H54 (cell line): ENCODE measurements at places on chromosomes 3 and 15.

GRCh38 chr3:110620118-110620517 is 451.5 kb upstream of the NECTIN3 start:
- no peak for DNase-seq

DNA sequence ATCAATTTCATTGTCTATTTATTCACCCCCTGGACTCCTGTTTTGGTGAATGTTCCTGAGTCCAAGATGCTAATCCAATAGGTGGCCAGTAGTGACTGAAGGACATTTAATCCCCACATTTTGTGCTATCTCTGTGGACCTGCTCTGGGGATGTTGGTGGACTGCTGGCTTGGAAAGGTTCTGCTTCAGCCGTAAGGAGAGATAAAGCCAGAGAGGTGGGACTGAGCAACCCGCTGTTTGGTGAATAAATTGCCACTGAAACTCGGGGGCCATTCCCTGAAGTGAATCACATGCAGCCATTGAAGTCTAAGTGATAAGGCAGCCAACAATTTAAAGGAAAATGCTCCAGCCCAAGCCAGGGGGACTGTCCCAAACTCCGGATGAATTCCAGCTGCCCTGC is 1.6 kb upstream of the ABHD6 start:
- DNase-seq: no peak

GRCh38 chr3:160012108-160012507 is 23.5 kb downstream of the IL12A start:
- no peak for DNase-seq

GRCh38 chr15:49495993-49496753 is 73.1 kb downstream of the FGF7 start:
- DNase-seq: no peak

GRCh38 chr15:39581242-39581792 is 438 bp downstream of the THBS1 start:
- no peak for DNase-seq

- DNase-seq: no peak
Measured at GRCh38 chr3:192841428-192841827, 76.2 kb downstream of the MB21D2 start.

DNA sequence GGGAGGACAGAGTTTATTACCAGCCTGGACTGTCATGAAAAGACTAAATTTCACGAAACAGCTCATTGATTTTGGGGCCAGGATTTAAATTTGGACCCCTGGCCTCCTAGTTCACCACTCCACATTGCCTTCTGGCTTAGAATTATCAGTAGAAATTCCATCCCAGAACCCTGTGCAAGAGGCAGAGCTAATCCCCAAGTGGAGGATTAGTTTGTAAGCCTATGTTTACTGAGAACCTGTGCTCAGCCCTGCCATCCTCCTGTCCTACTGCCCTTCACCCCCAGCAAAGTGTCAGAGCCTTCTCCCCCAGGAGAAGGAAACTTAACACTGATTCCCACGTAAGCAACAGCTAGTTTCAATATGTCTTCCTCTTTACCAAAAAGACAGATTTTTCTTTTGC is 99.4 kb downstream of the SST start:
- DNase-seq: no peak

DNA sequence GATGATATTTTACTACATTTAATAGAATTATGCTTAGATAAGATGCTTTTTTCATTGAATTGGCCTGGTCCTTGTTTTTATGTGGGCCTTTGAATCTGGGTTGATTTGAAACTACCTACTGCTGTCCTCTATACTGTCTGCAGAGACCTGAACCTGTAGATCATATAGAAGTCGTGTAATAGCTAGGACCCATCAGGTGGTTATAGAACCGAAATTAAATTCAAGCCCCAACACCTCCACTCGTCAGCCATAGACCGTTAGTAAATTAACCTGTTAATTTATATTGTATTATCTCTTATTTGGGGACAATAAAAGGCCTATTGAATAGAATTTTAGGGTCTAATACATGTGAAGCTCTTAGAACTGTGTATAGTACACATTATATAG is 108.4 kb downstream of the MBNL1 start:
- DNase-seq: no peak
